ENCODE measurements at places on chromosomes 12 and 14.

DNA sequence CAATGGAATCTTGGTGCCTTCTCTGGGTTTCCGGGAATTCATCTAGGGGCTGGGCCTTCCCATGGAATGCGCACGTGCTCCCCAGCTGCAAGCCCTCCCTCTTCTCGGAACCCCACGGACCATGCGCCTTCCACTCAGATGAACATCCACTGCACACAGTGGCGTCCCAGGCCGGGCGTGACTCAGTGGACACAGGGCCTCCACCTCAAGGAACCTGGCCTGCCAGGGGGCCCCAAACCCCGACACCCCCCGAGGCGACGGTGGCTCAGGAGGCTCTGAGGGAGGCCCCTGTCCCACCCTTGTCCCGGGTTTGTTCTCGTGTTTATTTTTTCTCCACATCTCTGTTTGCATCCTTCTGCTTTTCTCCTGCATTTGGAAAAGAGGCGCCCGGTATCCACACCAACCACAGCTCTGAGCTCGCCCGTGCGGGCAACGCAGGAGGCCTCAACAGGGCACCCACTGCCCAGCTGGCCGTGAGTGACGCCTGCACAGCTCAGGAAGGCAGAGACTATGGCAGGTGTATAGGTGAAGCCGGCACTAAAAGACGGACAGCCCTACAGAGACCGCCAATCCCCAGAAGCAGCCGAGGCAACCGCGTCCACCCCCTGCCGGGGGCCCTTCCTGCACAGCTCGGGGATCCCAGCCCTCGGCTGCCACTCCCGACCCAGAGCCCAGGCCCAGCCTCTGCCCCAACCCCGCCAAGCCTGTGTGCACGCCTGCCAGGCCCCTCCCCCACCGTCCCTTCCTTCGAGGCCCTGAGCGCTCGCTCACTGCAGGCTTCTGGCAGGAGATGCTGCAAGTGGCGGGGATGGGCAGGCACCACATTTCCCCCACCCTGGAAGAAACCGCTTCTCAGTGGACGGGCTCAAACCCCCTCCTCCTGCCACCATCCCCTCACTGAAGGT lies 23.8 kb upstream of the GALNT9 start:
- no peak for DNase-seq

GRCh38 chr12:3418609-3419390 lies 72.2 kb upstream of the PRMT8 start:
- DNase-seq = no peak

- no peak for DNase-seq
Measured at GRCh38 chr14:44204061-44204835, 302.8 kb downstream of the FSCB start.

DNA sequence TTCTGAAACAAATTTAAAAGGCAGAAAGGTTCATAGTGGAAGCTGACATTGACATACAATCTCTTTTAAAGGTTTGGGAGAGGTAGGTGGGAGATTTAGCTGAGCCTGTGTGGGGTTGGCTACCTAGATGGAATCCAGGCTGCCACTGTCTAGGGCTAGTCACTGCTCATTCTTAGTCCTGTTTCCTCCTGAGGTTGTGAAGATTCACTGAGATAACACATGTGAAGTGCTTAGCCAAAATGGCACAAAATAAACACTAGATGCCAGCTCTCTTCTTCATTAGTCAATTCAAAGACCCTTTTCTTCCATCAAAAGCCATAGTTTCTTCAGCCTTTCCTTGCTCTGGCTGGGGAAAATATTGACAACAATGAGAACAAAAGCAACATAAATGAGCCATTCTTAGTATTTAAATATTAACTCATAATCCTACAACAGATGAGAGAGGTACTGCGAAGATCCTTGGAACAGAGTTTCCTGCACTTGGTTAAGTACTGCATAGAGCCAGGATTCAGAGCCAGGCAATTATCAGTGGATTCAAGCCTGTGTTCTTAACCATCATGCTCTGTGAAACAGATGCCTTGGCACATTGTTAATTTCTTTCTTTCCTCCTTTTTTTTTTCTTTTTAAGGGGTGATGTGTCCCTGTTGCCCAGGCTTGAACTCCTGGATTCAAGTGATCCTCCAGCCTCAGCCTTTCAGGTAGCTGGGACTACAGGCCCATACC lies 3.5 kb downstream of the MYF6 start:
- no peak for DNase-seq

- no peak for DNase-seq
Measured at GRCh38 chr12:1422604-1423315, 171.6 kb downstream of the FBXL14 start.

DNA sequence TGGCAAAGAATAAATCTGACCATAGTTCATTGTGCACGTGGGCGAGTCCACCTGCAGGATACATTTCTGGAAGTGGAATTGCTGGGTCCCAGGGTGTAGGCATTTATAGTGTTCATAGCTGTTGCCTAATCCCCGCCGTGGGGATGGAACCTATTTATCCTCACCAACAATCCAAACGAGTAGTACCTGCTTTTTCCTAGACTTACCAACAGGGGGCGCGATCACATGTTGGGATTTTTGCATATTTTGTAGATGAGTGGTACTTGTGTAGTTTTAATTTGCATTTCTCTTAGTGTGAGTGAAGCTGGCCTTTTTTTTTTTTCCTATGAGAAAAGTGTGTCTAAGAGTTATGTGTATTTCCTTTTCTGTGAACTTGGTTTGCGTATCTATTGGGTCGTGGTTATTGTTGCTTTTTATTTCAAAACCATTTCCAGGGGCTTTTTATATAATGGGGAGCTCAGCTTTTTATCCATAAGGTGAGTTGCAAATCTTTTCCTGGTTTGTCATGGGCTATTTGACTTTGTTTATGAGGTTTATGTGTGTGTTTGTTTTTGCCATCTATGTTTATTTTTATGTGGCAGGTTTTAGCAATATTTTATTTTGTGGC lies 67.2 kb downstream of the CCDC92 start:
- DNase-seq = no peak

DNA sequence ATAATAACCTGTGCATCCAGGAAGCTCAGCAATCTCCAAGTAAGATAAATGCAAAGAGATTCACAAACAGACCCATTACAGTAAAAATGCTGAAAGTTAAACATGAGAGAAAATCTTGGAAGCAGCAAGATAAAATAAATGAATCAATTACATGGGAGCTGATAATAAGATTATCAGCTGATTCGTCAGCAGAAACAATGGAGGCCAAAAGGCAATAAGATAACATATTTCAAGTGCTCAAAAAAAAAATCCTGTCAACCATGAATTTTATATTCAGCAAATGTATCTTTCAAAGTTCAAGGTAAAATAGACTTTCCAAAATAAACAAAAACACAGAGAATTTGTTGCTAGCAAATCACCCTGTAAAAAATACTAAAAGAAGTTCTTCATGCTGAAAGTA lies 36.4 kb upstream of the MBIP start:
- no peak for DNase-seq

DNA sequence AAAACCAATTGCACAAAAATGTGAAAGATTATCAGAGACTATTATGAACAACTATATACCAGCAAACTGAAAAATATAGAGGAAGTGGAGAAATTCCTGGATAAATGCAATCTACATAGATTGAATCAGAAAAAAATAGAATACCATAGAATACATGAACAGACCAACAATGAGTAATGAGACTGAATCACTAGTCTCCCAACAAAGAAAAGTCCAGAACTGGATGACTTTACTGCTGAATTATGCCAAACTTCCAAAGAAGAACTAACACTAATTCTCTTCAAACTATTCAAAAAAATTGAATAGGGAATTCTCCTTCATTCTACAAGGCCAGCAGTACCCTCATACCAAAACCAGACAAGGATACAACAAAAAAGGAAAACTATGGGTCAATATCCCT lies 60.6 kb downstream of the GUCY2C start:
- DNase-seq = no peak

DNA sequence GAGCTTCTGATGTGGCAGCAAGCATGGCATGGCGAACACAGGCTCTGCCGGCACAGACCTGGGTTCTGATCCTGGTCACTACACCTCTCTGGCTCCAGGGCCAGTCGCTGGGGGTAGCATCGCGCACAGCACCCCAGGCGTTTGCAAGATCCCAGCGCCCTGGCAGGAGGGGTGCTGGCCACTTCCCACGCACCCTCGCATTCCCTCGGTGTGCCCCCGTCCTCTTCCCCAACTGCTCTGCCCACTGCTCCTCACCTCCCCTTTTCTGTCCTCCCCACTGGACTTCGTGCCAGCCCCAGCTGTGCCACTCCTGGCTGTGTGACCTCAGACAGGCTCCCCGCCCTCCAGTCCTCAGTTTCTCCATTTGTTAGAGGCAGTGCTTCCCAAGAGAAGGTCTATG lies 2.8 kb downstream of the CDK2AP1 start:
- no peak for DNase-seq

DNA sequence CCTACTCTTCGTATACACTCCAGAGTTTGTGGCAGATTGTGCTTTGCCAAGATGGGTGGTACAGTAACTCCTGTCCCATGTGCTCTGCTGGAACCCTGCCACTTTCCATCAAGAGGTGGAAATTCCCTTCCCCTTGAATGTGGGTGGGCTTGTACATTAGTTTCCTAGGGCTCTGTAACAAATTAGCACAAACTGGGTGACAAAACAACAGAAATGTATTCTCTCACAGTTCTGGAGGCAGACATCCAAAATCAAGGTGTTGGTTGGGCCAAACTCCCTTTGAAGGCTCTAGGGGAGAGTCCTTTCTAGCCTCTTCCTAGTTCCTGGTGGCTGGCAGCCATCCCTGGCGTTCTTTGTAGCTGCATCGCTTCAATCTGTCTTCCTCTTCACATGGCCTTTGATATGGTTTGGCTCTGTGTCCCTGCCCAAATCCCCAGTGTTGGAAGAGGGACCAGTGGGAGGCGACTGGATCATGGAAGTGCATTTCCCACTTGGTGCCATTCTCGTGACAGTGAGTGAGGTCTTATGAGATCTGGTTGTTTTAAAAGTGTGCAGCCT lies 117.5 kb downstream of the VRK1 start:
- no peak for DNase-seq

DNA sequence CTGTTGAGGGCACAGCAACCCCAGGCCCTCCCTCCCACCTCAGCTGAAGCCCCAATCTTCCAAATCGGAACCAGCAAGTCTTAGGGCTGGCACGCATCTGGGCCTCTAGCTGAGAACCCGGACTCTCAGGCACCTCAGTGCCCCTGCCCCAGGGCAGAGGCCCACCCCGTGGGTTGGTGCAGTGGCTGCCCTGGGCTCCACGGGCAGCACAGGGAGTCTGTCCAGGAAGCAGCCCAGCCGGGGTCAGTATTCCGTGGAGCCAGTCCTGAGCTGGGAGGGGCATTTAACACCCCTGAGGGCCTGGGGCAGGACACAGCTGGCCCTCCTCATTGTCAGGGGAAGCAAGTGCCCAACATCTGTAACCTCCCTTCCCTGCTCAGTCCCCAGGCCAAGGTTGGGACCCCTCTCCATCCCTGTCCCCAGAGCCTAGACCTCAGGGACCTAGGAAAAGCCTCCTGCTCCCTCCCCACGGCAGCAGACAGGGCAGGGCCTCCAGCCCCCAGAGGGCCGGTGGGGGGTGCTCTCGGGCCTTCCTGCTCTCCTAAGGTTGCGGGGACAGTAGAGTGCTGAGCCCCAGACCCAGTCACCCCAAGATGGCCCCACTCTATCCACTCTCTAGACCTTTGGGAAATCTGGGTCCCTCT lies 36.5 kb downstream of the SLC6A12 start:
- no peak for DNase-seq

GRCh38 chr12:106493531-106493930 lies 89.3 kb upstream of the RFX4 start:
- no peak for DNase-seq

DNA sequence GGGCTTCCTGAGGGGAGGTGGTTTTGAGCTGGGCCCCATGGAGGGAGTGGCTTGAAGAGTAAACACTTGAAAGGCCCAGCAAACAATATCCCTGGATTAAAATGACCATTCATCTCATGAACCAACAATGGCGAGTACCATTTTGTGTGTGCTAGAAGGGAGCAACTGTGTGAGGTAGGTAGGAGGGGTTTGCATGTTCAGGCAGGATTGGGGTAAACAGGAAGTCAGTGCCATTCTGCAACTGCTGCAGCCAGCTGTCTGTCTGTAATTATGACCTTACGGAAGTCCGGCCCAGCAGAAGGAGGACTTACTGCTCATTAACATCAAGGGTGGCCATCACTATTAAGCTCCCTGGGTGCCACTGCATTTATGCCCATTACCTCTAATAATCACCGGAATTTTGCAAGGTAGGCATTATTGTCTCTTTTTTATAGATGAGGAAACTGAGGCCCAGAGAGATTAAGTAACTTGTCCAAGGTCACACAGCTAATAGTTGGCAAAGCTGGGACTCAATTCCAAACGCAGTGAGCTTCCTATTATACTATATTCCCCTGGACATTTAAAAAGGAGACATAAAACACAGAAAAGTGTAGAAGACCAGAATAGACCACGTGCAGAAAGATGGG lies 16.6 kb upstream of the IFI27L2 start:
- no peak for DNase-seq

DNA sequence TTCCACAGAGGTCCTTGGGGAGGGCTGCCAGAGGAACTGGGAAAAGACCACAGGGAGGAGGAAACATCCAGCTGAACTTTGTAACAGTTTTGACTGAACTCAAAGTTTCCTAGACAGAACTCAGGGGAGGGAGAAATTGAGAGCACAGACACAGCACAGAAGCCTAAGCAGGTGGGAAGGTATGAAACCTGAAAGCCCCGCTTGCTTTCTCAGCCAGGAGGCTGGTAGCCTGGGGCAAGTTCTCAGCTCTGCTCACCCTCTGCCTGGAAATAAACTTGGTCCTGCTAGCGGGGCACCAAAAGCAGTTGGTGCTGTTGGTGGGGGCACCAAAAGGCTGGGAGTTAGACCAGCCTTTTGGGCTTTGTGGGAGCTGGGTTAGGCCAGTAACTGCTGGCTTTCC lies 25.9 kb upstream of the OR4E1 start:
- DNase-seq = no peak

GRCh38 chr14:42965512-42965911 lies 1358.8 kb downstream of the LRFN5 start:
- no peak for DNase-seq

GRCh38 chr12:109743076-109743910 lies 29.7 kb downstream of the FAM222A start:
- no peak for DNase-seq

DNA sequence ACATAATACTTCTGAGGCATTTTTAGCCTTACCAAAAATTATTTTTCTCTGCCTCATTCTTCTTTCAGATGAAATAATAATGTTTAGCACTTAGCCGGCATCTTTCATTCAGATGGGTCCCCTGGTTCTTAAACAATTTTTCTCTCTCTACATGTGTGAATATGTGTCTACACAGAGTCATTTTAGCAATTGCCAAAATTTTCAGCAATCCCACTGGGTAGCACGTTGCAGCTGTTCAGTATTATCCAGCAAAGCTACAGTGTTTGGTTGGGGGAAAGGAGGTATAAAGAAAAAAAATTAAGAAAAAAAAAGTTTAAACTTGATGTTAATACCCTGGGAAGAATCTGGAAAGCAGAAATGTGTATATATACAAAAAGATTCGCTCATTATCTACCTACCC lies 160.5 kb upstream of the TRHDE start:
- no peak for DNase-seq

GRCh38 chr12:122839907-122840554 lies 4.8 kb downstream of the HIP1R start:
- DNase-seq = no peak

Measured in NCI-H1436 treated with DMSO at 0.1 percent for 48 hours (cell line).